ENCODE measurements at places on chromosomes 4 and X.

DNA sequence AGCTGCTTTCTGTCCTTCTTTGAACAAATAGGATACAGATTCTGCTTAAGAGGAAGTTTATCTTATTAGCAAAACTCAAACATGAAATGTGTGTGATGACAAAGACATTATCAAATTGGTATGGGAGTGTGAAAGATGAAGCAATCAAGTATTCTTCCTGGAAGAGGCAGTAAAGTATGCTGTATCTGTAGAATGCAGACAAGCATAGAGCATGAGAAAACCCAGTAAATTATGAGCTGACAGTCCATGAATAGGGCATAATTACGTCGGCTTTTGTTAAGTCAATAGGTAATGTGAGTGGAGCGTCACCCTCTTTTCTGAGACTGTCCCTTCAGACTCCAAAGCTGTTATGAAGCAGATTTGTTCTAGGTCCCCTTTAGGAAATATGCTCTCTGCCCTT lies 458.6 kb upstream of the NWD2 start:
- DNase-seq: no peak

- peak; percentile 70 for DNase-seq
Measured at GRCh38 chr4:139530833-139531427, 25.1 kb downstream of the SETD7 start.

DNA sequence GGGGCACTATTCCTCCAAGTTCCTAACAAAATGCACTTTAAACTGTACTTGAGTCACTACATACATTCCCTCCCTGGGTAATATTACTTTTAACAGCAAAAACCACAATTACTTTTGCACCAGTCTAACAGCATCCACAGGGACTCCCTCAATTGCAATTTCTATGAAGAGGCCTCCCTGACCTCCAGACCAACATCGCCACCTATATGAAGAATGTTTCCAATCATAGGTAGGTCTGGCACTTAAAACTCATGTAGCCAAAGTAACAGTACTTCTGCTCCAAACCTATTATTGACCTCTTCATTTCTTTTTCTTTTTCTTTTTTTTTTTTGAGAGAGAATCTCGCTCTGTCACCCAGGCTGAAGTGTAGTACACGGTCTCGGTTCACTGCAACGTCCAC lies 15.6 kb downstream of the NR3C2 start:
- no peak for DNase-seq

GRCh38 chr4:125049711-125050110 lies 265.0 kb upstream of the FAT4 start:
- no peak for DNase-seq

- no peak for DNase-seq
Measured at GRCh38 chr4:148109216-148109615, 333.0 kb downstream of the NR3C2 start.

GRCh38 chr4:68451246-68452211 lies 4.3 kb downstream of the TMPRSS11E start:
- no peak for DNase-seq

DNA sequence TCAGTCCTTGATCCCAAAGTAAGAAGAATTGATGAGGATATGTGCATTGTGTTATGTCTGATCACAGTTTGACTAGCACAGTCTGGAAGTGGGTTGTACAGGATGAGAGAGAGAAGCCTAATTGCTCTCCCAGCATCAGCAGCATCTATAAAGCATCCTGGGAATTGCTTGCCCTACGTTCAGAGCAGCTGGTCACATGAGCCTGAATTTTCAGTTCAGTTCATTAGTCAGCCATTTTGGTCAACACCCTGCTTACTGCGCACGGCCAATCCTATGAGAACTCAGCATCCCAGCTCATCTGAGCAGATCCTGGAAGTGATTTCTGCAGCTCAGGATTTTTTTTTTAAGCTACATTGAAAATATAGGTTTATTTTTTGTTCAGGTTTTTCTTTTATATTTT lies at the start of gene RUFY3:
RUFY3 (plus strand) TSS at position 218 of the 400 bp plus-strand sequence. CDS start 610 bp downstream, outside the sequence.
- no peak for DNase-seq

- no peak for DNase-seq
Measured at GRCh38 chrX:40279091-40279430, 181.3 kb upstream of the BCOR start.

DNA sequence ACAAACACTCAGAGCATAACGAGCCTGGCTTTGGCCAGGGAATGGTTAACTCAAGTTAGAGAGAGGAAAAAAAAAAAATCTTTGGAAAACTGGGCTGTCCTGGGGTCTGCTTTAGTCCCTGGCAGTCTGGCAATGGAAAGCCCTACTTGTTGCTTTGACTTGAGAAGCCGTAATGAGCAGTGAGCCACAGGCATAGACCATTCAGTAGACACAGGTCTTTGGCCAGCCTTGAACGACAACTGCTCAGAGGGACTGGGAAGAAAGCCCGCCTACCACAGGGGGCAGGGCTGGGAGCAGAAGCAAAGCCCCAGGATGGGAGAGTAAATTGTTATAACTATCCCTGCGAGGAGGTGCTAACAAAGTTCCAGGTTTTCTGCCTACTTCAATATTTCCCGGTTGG lies 25.9 kb downstream of the SLC25A43 start:
- no peak for DNase-seq

GRCh38 chr4:89324671-89325070 lies 17.1 kb upstream of the GPRIN3 start:
- DNase-seq: peak; percentile 66

- no peak for DNase-seq
Measured at GRCh38 chr4:159577241-159577640, 474.4 kb downstream of the RAPGEF2 start.

DNA sequence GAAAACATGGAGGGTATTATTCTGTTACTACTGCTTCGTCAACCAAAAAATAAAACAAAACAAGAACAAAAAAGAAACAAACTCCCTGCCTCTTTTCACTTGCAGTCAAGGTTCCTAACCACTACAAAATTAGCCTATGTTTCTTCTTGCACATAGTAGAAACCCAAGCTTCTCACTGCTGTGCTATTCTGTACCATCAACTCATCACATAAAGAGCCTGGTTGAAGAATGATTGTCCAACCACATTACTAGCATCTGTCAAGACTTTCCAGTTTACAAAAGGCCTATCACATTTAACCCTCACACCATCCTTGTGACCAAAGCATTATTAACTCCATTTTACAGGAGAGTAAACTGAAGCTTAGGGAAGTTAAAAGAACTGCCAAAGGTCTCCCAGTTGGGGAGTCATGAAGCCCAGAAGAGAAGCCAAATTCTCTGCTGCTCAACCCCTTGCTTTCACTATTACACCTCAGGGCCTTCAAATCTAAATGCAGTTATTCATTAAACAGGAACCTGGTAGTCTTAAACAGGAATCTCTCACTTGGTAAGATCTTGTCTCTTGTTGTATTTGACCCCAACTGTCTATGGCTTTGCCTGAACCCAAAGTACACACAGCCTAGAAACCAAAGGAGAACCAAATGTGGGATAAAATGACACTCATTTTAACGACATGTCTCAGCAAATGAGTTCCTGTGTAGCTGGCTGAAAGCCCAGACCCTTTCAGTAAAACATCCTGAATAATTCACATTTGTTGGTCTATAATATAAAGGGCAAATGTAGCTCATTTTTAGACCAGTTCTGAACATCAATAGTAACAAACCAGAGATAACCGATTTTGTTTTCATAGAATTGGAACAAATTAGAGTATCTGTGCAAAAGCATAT lies 8.6 kb downstream of the F9 start:
- DNase-seq: no peak

GRCh38 chr4:1362046-1362445 lies 15.0 kb downstream of the UVSSA start:
- no peak for DNase-seq

- DNase-seq: no peak
Measured at GRCh38 chr4:138181287-138181686, 60.9 kb downstream of the SLC7A11 start.

GRCh38 chr4:72895408-72895807 lies 174.1 kb downstream of the COX18 start:
- DNase-seq: no peak

DNA sequence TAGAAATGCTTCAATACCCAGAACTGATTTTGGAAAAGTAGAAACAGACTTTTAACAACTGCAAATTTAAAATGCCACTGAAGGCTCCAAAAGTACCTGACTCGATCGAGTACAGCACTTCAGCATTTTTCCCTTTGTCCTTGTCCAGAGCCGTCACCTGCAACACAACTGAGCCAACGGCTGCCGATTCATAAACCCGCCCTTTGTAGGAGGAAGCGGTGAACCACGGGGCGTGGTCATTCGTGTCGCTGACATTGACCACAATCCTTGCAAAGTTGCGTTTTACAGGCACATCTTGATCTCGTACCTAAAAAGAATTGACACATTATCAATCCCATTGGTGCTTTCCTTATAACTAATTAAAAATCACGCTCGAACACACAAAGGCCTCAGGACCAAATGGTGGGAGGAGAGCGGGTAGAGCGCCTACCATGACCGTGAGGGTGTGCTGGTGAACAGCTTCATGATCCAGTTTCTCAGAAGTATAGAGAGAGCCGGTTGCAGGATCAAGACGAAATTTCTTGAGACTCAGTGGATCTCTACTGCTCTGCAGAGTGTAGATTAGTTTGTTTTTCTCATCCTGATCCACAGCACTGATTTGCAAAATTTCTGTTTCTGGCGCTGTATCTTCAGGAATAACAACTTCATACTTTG lies 72.8 kb upstream of the MTNR1A start:
- no peak for DNase-seq

DNA sequence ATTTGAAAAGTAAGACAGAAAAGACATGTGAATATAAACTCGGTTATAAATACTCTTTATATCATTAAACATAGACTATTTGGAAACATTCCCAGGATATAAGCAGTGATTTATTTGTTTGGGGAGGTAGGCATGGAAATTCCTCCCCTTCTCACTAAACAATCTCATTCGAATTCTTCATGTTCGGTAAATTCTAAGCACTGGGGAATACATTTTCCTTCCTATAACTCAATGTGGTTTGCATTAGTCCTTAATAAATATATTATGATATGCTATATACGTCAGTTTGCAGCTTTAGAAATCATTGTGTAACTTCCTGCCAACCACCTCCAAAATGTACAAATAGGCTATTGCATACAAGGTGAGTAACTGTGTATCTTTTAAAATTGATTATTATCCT lies 99.6 kb downstream of the UGT8 start:
- DNase-seq: no peak

DNA sequence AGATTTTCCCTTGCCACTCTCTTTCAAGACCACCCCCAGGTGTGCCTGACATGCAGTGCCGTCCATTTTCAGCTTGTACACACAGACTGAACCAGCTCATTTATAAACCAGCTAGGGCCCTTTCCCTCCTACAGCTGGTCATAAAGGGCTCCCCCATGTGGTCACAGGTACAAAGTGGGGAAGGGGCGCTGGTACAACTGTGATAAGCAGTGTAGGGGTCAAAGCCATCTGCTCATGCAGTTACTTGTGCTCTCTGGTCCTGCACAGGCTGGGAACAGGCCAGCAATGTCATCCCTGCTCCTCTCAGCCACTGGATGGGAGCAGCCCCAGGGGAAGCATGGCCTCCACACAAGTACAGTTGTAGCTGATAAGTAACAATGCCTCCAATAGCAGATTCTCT lies 20.6 kb downstream of the GABRQ start:
- no peak for DNase-seq

DNA sequence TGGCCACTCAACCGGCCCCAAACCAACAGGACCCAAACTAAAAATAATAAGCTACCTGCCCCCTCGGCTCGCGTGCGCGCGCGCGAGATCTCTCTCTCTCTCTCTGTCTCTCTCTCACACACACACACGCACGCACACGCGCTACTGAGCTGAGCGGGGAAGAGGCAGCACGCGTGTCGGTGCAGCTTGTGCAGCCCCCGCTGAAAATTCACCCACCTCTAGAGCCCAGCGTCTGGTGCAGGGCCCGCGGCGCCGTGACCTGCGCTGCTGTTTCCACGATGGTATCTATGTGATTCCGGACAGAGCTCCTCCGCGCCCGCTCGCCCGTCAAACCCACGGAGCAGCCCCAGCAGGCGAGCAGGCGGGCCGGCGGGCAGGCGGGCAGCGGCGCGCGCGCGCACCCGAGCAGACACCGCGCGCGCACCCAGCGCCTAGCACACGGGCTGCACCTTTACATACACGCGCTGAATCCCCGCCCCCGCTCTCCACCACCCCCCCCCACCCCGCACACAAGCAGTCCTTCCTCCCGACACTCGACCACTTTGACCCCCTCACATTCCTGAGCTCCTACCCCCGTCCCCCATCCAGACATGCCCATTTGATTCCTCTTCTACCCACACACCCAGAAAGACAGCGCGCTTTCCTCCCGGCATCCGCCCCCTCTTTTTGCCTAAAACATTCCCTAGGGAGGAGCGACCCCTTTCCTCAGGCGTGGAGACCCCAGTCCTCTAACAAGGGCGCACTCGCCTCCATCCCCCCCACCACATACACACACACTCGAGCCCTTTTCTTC lies 1.0 kb downstream of the SLITRK4 start:
- no peak for DNase-seq

DNA sequence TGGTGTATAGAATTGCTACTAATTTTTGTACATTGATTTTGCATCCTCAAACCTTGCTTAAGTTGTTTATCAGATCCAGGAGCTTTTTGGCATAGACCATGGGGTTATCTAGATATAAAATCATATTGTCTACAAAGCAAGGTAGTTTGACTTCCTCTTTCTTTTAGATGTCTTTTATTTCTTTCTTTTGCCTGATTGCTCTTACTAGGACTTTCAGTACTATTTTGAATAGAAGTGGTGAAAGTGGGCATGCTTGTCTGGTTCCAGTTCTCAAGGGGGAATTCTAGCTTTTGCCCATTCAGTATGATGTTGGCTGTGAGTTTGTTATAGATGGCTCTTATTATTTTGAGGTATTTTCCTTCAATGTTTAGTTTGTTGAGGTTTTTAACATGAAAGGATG lies 187.9 kb upstream of the LCORL start:
- DNase-seq: no peak

GRCh38 chr4:123547216-123548165 lies 150.9 kb downstream of the SPRY1 start:
- DNase-seq: no peak

GRCh38 chr4:8370835-8371595 lies 69.5 kb downstream of the ACOX3 start:
- no peak for DNase-seq

DNA sequence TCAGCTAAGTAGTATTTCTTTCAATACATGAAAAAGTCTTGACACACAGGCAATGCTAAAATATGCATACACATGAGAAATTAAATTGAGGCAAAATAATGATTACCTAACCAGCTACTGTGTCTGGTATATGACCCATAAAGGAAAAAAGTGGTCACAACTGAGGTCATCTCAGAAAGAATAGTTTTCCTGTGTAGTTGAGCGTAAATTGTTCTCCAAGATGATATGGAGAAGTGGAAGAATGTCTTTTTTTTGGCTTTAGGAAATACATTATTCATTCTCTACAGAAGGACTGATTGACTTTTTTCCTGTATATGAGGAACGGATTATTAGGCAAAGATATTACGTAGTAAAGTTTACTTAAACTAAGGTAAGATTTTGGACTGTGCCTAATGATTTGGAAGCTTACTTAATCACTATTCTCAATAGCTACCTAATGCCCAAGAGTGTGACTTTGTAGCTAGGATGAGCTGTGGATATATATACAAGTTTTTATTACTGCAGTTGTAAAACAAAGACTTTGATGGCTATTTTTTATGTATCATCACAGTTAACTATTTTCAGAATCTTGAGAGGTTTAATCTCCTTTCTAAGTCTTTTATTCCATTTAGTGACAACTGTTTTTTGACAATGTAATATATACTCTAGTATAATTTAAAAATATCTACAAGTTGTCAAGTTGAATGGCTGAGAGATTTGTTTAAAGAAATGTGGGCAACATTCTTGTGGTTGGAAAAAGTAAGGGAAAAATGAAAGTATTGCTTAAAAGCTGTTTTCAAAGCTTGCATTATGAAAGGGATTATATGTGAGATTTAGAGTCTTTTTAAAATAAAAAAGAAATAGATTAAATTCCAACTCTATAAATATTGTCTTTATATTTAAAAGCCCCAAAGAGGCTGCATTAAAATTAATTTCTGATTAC lies 100.2 kb downstream of the PDLIM5 start:
- no peak for DNase-seq
